ENCODE measurements at places on chromosomes 6 and 20. TPM values are rescaled to one million over a fixed set of nuclear protein-coding genes. Genes with fewer than 3 reads are reported as not detected.

GRCh38 chr20:31711179-31712111, 11.2 kb downstream of the BCL2L1 start:
- no peak for DNase-seq

TPX2 gene
- polyA plus RNA-seq, result 14.4 TPM

GRCh38 chr6:71602385-71603007, 283.9 kb upstream of the RIMS1 start:
- DNase-seq, result no peak

OR2J3 gene
- not detected for polyA plus RNA-seq

GRCh38 chr6:146267946-146268345, 239.1 kb downstream of the GRM1 start:
- no peak for DNase-seq

GRCh38 chr6:37784585-37784967, 35.0 kb upstream of the ZFAND3 start:
- peak; percentile 85 for DNase-seq

- no peak for DNase-seq
Observed at GRCh38 chr20:40238511-40238910, 450.5 kb downstream of the MAFB start.

TFAP2D gene
- not detected for polyA plus RNA-seq

DNA sequence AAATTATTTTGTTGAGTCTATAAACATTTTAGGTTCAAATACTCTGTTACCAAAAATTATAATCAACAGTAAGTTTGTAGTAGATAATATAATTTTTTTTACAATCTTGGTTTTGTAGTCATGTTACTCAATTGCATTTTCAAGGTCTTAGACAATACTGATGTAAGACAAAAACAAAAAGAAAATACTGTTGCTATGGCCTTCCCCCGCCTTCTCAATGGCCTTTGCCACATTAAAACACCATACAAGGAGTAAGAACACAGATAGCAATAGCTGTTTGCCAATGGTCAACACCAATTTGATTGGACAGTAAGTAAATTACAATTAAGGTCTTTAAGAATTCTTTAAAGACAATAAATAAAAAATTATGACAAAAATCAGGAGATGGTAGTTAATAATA, 450.2 kb downstream of the CDC5L start:
- DNase-seq, result no peak

ENPP1 gene
- not detected for polyA plus RNA-seq

GRCh38 chr20:46253391-46253790, 54.9 kb downstream of the CDH22 start:
- peak; percentile 83 for DNase-seq

DNA sequence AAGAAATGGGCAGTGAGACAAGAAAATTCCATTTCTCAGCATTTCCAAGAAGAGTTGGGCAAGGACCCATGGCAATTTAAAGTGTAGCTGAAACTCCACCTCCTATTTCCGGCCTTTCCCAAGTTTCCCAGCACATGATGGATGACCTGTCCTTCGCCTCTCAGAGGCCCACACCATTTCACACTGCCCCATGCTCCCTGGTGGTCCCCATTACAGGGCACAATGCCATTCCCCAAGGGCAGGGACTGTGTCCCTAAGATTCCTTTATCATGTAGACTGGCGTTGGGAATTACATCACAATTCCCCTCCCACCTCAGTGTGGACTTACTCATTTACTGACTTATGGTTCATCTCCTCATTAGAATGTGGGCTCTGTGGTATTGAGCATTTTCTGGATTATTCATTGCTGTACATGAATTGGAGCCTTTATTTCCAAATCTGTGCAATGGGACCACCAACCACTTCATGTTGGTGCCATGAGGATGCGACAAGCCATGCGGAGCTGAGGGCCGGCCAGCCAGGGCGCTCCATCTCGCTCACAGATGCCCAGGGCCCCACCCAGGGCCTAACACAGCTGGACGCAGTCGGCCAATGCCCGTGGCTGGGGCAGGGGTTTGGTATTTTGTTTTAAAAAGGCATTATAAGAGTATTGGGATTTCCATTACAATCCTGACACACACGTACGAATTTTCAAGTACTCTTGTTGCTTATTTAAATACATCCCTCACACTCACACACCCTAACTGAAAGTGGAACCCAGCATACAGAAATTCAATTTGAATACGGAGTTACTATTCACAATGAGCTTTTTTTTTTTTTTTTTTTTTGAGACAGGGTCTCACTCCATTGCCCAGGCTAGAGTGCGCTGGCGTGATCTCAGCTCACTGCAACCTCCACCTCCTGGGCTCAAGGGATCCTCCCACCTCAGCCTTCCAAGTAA, 5.4 kb downstream of the ACSS1 start:
- DNase-seq, result no peak

GRCh38 chr6:1603708-1604107, 6.0 kb upstream of the FOXC1 start:
- peak; percentile 26 for DNase-seq

- DNase-seq, result no peak
Observed at GRCh38 chr6:53916804-53917463, 122.1 kb downstream of the LRRC1 start.

DNA sequence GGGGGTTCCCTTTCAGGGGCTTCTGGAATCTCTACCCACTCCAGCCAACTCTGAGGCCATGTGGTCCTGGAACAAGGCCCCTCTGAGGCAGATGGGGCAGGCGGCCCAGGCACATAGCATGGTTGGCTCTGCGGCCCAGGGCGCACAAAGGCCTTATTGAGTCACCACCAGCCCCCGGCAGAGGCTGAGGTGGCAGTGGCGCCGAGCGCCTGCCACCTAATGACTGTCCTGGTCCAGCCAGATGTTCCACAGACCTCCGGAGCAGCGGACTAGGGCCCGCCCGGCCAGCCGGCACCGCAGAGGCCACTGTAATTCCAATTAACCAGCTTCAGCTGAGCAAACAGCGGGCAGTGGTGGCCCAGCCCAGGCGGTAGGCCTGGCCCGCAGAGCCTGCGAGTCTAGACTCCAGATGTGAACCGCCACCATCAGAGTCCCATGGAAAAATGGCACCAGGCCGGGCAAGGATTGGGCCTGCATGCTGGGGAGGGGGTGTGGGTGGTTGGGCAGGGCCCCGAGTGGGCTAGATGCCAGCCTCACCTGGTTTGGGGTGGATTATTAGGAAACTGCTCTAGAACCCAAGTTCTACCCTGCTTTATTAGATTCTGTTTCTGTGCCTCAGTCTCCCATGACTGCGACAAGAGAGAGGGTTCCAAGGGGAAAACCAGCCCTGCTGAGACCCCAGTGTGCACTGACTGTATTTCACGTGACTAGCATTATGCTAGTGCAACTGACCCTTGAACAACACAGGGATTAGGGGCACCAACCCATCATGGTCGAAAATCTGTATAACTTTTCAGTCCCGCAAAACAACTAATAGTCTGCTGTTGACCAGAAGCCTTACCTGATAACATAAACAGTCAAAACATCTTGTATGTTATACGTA, 34.1 kb upstream of the ID1 start:
- DNase-seq, result peak; percentile 81

SMLR1 gene
- not detected for polyA plus RNA-seq

- DNase-seq, result no peak
Observed at GRCh38 chr20:7879883-7880282, 60.4 kb downstream of the HAO1 start.

- DNase-seq, result no peak
Observed at GRCh38 chr20:46347841-46348803, 39.8 kb upstream of the CDH22 start.

VSTM2L gene
- polyA plus RNA-seq, result 5.1 TPM

GRCh38 chr20:43432498-43432897, 25.2 kb upstream of the SRSF6 start:
- no peak for DNase-seq

DNA sequence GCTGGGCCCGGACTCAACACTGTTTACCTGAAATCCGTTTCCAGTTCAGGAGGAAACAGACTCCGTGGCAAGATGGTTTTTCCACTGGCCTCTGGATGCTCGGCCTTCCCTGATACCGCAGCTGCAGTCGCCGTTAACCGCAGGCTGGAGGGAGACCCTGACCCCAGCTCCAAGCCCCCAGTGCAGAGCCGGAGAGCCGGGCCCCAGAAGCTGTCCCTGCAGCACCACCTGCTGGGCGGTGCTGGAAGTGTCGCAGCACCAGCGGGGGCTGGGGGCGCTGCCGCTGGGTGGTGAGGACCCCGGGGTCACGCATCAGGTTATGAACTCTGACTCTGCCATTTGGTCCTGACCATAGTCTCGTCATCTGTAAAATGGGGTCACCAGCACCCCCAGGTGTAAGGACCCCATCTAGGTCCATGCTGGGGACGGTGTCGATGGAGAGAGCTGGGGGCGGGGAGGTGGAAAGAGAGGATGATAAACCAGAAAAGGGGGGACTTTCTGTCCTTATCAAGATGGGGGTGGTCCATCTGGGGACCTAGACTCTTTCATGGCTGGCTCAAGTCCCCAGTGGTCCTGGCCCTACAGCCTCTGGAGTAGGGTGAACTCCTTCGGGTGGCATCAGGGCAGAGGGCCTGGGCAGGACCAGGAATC, 20.8 kb upstream of the CHRNA4 start:
- peak; percentile 94 for DNase-seq

- DNase-seq, result no peak
Observed at GRCh38 chr20:58094160-58094559, 134.3 kb downstream of the ANKRD60 start.

ETV7 gene
- polyA plus RNA-seq, result 0.31 TPM

C6orf15 gene
- polyA plus RNA-seq, result not detected

DNA sequence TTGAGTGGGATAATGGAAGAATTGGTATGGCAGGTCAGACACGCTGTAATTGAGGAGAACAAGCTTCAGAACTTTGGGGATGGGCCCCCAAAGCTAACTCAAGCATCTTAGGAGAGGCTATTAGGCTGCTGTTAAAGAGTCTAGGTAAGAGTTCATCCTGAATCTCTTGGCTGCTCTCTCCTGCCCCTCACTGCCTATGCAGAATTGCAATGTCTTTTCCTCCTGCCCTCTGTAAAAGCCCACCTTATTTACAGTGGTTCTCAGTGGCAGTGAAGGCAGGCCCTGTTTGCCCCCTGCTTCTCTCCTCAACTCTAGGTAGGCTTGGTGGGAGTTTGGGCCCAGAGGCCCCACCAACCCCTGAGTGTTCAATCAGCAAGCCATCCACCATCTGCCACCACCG, 55.0 kb downstream of the LYRM2 start:
- no peak for DNase-seq

SPATS1 gene
- polyA plus RNA-seq, result not detected

DNA sequence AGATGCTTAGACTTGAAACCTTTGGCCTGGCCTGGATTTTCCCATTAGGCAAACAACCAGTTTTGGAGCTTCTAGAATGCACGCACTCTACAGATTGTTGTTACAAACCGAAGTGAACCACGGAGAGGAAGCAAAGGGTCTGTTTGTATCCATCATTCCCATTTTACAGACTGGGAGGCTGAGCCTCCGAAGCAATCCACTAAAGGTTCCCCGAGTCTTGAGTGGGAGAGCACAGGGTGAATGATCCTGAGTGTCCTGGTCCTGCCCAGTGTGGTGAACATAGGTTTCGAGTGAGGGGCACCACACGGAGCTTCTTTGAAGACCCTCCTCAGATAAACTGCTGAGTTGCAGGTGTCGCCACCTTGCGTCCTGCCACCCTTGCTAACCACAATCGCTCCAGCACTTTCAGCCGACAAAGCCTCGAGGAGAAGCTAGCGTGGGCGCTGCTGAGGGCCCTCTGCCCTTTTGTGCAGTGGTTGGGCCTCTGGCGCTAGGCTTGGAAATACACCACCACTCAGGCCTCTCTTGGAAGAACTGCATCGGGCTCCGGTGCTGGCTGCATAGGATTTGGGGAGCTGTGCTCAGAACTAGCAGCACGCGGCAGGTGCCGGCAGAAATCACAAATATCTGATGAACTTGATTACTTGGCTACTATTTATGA, 1.4 kb upstream of the PRDM13 start:
- no peak for DNase-seq

DNA sequence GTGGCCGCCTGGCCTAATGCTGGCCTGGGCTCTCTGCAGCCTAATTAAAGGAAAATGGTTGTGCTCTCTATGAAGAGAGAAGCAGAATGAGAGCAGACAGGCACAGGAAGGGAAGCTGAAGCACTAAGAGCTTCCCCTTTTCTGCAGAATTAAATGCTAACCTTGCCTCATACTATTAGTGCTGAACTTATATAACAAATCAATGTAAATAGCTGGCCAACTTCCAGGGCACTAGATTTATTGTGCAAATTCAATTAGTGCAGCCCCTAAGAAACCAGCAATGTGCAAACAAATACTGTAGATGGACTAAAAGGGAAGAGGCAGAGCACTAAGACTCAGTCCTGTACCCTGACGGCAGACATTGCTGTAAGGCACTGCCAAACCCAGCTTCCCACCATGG, 36.1 kb upstream of the INSM1 start:
- DNase-seq, result no peak

- no peak for DNase-seq
Observed at GRCh38 chr20:10201321-10201870, 17.2 kb upstream of the SNAP25 start.

DNA sequence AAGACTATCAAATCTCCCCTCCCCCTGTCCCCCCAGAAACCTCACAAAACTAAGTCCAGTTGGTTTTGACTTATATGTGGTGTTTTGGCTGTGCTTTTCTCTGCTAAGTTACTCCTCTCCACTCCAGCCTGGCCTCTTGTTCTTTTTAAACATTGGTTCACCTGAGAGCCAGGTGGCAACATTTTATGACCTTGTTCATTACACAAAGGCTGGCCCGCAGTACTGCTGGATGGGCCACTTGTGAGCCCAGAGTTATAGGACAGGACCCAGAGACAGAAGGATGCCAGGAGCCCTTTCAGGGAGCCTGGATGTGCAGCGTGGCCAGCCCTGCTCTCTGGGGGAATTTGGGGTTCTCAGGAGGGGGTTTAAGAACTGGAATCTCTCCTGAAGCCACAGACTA, 90.0 kb downstream of the RAMACL start:
- DNase-seq, result no peak

DNA sequence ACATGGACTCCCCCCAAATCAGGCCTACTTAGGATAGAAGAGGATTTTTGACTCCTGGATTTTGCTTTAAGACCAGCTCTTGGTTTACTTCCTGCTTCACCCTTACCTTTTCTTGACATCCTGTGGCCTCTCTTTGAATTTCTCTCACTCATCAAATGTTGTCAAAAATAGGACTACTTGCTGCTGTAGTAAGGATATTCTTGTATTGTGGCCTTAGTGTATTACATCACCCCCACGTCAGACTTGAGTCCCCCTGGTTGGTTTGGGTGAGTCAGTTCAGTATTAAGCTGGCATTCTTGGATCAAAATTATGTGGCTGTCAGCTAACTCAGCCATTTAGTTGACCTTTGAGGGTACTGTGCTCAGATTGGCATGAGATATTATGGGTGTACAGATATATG, 1.1 kb downstream of the TPX2 start:
- DNase-seq, result peak; percentile 23

CGAS gene
- not detected for polyA plus RNA-seq

- DNase-seq, result no peak
Observed at GRCh38 chr6:43842231-43842794, 72.3 kb downstream of the VEGFA start.

DNA sequence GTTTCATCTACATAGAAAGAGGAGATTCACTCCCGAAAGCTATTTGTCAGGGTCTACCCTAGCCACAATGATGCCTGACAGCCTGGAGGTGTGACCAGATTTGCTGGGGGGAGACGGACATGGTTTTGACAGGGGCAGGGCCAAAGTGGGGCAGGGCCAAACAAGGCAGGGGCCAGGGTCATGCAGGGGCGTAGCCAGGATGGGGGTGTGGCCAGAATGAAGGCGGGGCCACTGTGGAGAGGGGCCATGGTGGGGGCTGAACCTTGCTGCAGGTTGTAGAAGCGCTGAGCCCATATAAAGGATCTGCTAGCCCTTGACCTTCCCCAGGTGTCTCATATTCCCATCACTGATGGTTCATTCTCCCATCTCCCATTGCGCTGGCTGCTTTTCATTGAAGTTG, 184.1 kb upstream of the SULF2 start:
- DNase-seq, result no peak

- DNase-seq, result no peak
Observed at GRCh38 chr6:117607511-117607910, 5.2 kb upstream of the GOPC start.
